Uterus (tissue), 4 donors: ENCODE measurements at places on chromosomes 3 and 15.

GRCh38 chr3:197599089-197599765 lies 43.5 kb upstream of the BDH1 start:
- DNase-seq: peak; percentile 72

GRCh38 chr3:140341203-140341602 lies 336.7 kb upstream of the TRIM42 start:
- DNase-seq: no peak

- DNase-seq: no peak
These were observed 47.9 kb upstream of the SYNM start for GRCh38 chr15:99057020-99057419.

DNA sequence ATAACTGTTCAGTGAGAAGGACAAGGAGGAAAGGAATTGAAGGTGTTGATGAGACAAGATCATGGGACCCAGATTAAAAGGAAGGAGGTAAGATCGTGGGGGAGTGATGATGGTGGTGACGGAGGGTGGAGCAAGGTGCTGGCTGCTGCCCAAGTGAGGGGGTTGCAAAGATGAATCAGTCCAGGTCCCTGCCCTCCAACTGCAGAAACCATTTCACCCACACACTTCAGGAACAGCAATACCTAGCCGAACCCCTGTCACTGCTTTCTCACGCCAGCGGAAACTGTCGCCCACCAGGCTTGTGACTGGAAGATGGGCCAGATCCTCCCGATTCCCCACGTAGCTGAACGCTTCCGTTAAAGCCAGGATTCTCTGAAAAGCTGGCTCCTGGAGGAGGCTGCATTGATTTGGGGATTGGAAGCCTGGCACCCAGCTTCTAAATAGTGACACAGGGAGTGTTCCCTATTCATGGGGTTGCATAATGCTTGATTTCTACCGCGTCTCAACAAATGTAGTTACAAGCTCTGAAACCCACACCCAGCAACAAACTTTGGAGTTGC lies 3.2 kb upstream of the LSG1 start:
- no peak for DNase-seq

DNA sequence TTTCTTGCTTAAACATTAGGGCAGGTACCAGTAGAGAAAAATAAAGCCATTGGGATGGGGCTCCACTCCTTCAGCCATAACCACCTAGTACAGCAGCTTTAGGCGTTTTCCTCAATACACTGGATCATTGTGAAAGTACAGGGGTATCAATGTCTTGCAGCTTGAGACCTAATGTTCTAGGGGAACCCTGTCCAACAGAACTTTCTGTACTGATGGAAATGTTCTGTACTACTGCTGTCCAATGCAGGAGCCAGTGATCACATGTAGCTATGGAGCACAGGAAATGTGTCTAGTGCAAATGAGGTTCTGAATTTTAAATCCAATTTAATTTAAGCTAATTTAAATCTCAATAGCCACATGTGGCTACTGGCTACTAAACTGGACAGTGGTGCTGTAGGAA lies 93.9 kb downstream of the NEDD4 start:
- DNase-seq: no peak

GRCh38 chr3:39100500-39100886 lies 6.9 kb downstream of the GORASP1 start:
- no peak for DNase-seq
